HepG2 (cell line): ENCODE measurements at places on chromosomes 1 and 21.

DNA sequence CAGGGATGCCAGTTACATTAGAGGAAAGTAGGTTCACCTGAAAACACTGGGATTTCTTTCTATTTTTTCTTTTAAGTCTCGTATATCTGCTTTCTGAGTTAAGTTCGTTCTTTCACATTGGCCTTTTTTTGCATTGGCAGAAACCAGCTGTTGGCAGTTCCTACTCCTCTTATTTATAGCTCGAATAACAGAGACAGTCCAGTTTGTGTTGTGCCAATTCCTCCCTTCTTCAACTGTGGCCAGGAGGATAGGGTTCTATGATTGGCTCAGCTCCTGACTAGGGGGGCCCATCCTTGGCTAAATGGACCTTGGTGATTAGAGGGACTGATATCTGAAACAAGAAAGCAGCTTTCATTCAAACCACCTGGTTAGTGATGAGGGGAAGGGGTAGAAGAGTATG lies 115.8 kb downstream of the RPS6KC1 start:
- no peak for DNase-seq

GRCh38 chr21:27649323-27649722 lies 682.4 kb upstream of the ADAMTS5 start:
- no peak for DNase-seq

DNA sequence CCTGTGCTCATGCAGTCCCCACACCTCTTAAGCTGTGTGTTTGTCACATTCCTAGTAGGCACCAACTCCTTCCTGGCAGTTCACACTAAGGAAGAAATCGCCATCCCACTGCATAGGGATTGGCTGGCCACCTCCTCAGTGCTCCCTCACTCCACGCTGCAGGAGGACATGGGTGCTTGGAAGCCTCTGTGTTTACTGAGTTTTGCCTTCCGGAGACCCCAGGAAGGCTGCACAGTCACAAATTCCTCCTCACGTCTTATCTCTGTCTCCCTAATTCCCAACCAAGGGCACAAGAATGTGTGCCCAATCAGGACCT lies 93.8 kb upstream of the GALNT2 start:
- DNase-seq, result no peak

GRCh38 chr21:39610703-39611102 lies 2.0 kb upstream of the B3GALT5 start:
- DNase-seq, result peak; percentile 1

- no peak for DNase-seq
These were observed 47.6 kb downstream of the APP start for GRCh38 chr21:26123012-26123411.

GRCh38 chr1:227685807-227686206 lies 49.3 kb downstream of the JMJD4 start:
- DNase-seq, result no peak

DNA sequence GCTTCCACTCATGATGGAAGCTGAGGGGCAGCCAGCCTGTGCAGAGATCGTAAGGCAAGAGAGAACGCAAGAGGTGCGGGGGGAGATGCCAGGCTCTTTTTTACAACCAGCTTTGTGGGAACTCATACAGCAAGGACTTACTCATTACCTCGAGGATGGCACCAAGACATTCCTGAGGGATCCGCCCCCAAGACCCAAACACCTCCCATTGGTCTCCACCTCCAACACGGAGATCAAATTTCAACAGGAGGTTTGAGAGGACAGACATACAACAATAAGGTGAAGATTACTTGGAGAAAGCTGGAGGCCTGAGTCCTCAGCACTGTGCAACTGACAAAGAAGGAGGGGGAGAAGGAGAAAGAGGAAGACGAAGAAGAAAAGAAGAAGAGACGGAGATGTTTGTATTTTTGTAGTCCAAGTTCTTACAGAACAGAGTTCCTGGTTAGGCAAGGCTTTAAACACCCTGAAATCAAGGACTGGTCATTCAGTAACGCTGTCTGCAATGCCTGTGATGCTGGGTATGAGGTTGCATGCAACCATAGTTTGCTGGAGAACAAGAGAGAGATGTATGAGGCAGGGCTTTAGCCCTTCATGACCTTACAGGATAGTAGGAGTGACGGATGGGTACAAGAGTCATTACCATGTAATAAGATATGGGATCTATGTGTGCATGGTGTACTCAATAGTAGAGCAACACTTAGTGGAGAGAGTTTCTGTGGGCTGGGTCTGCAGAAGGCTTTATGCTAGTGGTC lies 19.7 kb upstream of the GALNT2 start:
- DNase-seq, result no peak

DNA sequence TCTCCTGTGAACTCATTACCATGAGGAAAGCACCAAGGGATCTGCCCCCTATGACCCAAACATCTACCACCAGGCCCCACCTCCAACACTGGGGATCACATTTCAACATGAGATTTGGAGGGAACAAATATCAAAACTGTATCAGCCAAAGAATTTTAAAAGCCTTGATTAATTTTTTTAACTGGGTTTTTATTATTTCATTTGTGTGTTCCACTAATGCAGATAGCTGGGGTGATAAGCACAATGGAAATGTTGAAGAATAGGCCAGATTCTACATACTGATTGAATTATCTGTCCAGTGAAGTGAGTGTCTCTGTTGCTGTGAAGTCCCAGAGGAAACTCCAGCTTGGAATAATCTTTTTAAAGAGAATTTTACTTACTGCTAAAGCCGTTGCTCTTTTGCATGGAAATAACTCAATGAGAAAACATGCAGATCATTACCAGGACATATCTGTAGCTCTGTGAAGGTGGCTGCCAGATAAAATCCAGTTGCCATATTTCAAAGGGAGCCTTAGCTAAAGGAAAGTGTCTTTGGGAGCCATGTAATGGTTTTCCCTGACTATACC lies 44.4 kb upstream of the DHCR24 start:
- no peak for DNase-seq

GRCh38 chr1:56709269-56709880 lies 64.3 kb downstream of the PRKAA2 start:
- DNase-seq, result peak; percentile 56

DNA sequence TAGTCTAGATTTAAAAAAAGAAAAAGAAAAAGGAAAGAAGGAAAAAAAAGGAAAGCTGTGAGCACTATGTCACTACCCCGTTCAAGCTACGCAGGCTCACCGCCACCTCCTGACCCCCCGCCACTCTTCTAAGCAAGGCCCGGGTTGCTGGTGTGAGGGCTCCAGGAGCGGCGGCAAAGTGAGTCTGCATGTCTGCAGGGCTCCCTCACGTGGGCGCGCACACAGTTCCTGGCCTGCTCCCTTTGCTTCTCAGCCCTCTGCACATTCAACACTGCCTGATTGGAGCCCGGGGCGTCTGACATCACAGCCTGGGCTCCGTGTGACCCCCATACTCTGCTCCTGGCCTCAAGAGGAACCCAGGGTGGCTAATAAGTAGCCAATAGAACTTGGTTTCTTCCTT lies 81.4 kb upstream of the TLR5 start:
- DNase-seq, result no peak

- no peak for DNase-seq
These were observed 80.8 kb downstream of the LRRC7 start for GRCh38 chr1:69648486-69648885.

- no peak for DNase-seq
These were observed 3.5 kb upstream of the TRIT1 start for GRCh38 chr1:39886757-39887231.

GRCh38 chr1:154664331-154665002 lies 56.5 kb upstream of the ADAR start:
- DNase-seq, result no peak

GRCh38 chr1:9822897-9823692 lies 670 bp downstream of the CLSTN1 start:
- no peak for DNase-seq

DNA sequence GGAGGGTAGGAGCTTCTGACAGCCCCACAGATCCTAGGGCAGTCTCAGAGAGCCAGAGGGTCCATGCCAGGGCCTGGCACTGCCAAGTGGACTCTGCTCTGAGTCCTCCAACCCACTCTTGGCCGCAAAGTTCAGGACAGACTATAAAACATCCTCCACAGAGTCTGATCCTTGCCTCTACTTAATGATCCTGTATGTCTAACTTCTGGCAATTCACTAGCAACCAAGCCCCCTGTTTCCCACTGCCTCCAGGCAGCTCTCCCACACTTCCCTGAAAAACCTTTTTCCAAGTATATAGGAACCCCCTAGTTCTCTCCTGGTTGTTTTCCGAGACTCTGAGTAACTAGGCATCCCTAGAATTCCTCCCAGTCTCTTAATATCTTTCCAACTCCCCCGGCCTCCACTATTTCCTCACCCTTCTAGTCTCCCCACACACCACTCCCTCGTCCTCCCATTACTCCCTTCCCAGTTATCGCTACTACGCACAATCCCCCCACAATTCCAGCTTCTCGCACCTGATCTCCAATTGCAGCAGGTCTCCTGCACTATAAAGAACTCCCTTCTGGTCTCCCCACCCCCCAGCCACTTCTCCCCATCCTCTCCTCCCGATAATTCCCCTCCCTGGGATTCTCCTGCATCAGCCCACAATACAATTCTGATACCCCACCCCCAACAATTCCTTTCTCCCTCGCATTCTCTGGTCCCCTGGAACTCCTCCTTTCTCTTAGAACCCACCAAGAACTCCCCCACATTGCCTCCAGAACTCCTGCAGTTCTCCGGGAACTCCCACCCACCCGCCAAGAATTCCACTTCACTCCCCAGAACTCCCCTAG lies 574 bp downstream of the IGSF9 start:
- DNase-seq, result no peak

GRCh38 chr1:244350027-244350426 lies 101.7 kb downstream of the ADSS2 start:
- DNase-seq, result no peak
